Activated CD4-positive, alpha-beta T cell treated with anti-CD3 and anti-CD28 coated beads, Interleukin-10, Interleukin-2, amounts not matched to agents 100 ng/mL and 50 ng/mL, durations not matched to agents 16 hours and 8 hours (primary cell): ENCODE measurements at places on chromosomes 3 and 15.

- DNase-seq: no peak
These were observed 123.2 kb upstream of the PLCL2 start for GRCh38 chr3:16761571-16761970.

- no peak for DNase-seq
These were observed 26.0 kb downstream of the MASP1 start for GRCh38 chr3:187265461-187265955.

DNA sequence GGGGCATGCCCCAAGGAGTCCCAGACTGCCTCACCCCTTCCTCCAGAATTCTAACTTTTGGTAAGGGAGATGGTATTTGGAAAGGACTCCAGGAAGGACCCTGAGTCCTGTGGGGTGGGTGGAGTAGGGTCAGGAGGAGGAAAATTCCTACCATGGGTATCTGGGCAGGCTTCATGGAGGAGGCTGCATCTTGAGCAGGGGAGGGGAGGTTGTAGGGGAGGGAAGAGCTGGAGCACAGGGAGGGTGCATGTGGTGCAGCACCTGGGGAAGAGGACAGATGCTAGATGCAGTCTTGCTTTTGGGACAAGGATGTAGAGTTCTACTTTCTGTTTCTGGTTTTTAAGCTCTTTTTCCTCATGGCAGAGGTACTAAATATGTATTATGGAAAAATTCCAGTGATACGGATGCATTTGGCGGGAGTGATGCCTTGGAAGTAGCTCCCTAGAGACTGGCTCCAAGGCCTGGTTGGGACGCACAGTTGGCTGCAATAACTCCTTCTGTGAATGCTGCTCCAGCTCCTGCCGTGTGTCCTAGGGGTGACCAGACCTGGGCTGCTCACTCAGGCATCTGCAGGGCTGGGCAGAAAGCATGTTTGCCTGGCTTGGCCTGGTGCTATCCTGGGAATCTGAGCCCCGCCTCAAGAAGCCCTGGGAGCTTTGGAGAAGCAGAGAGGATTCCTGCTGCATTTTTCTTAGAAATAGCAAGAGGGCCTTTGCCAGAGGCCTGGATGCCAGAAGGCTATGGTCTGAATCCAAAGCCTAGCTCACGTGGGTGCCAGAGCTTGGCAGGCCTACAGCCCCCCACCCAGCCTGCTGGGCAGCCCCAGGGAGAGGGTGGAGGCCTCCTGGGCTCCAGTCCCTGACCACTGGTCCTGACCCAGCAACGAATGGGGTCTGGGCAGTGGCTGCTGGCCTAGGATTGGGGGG lies 10.1 kb downstream of the SEMA3F start:
- DNase-seq: no peak

DNA sequence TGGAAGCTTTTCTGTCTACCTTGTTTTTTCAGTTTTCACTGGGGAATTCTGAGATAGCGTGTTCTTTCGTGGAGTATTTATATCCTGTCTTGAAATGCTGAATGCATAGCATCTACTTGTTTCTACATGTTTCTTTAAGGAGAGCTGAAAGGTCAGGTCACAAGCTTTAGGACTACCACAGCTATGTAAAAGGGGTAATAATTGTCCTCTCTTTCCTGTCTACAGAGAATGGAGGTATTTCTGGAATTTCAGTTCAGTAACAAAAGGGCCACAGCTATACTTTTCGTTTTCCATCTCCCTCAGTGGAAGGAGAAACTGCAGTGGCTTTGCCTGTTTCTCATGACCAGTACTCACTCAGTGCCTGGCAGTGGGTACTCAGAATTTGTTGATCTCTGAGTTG lies 4.7 kb downstream of the INAFM2 start:
- DNase-seq: no peak

DNA sequence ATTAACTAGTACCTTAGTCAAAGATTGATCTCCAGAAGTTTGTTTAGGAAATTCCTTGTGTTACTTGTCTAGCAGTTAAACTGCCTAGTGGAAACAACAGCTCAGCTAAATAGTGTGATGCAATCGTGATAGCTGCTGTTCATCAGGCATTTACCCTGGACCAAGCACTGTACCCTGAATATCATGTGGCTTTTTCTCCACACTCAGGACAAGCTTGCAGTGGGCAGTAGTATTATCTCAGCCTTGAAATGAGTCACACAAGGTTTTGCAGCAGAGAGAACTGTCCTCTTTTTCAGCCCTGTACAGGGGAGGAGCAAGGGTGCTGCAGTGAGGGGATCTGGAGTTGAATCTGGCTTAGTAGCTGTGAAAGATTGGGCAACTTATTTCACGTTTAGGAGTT lies 208.4 kb downstream of the TP63 start:
- peak; percentile 34 for DNase-seq

DNA sequence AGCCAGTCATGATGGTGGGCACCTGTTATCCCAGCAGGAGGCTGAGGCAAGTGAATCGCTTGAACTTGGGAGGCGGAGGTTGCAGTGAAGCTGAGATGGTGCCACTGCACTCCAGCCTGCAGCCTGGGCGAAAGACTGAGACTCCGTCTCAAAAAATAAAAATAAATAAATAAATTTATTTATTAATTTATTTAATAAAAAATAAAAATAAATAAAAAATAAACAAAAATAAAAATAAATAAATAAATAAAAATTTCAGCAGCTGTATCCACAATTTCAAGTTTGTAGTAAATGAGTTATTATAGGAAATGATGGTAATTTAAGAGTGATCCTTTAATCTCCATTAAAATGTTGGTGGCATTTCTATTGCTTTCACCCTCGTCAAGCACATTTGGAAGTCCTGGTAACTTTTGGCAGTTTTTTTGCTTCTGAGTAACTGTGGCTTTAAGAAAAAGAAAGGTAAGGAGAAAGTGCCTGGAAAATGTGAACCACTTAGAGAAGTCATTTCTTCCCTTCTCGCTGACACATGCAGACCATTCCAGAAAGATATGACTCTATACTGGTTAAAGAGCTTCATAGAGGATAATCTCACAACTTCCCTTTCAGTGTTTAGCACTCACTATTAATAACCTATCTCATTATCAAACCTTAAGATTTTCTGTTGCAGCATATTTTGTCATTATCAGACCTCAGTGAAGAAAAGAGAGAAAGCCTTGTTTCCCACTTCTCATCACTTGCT lies 296.6 kb downstream of the TIGIT start:
- peak; percentile 3 for DNase-seq

DNA sequence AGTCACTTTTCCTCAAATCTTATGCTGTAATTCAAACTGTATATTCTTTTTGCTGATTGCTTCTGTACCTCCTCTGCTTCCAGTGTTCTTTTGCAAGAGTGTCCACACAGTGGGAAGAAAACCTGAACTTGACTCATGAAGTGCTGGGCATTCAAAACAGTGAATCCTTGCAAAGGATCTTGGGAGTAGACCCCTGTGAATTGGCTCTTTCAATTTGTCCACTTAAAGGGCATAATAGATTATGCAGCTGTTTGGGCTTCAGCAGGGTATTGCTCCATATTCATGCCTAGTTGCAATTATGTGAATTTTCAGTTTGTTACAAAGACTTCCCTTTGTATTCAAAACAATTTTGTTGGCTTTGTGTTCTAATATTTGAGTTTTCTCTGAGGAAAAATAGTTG lies 11.4 kb downstream of the ZFAND6 start:
- DNase-seq: no peak

DNA sequence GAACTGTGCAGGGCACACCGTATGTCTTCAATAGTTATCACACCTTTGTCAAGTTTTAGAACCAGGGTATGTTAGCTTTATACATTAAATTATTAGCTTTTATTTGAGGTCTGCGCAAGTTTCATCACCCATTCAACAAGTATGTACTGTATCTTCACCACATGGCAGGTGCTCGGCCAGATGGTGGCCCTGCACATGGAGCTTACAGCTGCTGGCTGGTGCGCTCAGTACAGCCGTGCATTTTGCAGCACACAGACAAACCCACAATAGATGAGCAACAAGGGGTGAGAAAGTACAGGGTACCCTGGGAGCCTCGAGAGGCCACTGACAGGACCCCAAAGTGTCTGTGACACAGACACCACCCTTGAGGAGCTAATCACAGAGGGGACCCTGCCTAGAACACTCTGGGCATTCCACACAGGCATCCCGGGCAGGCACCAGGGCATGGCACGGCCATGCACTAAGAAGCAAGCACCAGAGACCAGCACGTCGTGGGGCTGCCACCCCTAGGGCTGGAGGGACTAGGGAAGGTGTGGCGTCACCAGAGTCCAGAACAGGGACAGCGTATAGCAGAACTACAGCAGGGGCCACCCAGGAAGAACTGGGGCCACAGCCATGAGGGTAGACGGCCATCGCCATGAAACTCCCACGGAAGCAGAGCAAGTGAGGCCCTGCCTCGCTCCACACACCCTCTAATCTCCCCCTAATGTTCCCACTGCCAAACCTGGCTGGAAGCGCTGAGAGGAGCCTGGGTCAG lies 27.4 kb downstream of the ZXDC start:
- DNase-seq: no peak

- no peak for DNase-seq
These were observed 12.5 kb downstream of the P2RY14 start for GRCh38 chr3:151265866-151266265.

DNA sequence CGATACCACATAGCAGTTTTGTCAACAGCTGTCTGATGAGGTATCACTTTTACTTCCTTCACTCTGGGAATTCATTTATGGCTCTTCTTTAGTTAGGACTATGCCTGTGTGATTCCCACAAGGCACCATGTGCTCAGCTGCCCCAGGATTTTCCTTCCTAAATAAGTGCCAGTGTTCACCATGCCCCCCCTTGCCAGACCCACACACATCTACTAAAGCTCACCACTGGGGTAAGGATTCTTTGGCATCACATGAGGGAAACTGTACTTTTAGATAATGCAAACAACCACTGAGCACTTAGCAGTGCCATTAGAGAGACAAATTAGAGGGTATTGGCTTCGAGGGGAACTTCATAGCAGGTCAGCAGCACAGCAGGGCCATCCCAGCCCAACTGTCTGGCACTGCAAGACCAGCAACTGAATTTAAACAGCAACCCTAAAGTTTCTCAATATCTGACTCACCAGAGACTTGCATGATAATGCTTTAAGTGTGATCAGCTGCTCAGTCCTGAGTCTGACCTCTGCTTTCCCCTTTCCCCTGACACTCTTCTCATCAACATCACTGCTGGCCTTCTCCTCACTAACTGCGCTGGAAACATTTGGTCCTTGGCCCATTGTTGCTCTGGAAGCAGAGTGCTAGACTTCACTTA lies 114.3 kb downstream of the STAC start:
- no peak for DNase-seq

GRCh38 chr15:77723756-77724155 lies 91.0 kb upstream of the LINGO1 start:
- DNase-seq: no peak
